Activated CD4-positive, CD25-positive, alpha-beta regulatory T cell treated with anti-CD3 and anti-CD28 coated beads, Interleukin-2, amount 50 U/mL, for 24 hours (primary cell): ENCODE measurements at places on chromosomes 5 and 9.

- no peak for ATAC-seq
Measured at GRCh38 chr5:158209219-158209908, 350.4 kb upstream of the CLINT1 start.

DNA sequence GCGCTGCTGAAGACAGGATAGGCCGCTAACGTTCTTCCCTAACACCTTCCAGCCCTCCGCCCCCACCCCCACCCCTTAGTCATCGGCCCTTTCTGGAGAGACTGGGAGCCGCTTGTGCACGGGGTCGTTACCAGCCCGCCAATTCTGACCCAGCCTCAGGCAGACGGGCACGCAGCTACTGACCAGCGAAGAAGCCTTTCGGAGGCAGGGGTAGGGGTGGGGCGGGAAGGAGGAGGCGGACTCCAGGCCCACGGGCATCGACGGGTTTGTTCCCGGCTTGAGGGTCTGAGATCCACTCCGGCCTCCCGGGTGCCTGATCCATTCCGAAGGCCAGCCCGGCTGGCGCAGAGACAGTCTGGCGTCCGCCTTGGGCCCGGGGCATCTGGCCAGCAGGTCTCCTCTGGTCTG is 729 bp upstream of the HAND1 start:
- ATAC-seq, result no peak

DNA sequence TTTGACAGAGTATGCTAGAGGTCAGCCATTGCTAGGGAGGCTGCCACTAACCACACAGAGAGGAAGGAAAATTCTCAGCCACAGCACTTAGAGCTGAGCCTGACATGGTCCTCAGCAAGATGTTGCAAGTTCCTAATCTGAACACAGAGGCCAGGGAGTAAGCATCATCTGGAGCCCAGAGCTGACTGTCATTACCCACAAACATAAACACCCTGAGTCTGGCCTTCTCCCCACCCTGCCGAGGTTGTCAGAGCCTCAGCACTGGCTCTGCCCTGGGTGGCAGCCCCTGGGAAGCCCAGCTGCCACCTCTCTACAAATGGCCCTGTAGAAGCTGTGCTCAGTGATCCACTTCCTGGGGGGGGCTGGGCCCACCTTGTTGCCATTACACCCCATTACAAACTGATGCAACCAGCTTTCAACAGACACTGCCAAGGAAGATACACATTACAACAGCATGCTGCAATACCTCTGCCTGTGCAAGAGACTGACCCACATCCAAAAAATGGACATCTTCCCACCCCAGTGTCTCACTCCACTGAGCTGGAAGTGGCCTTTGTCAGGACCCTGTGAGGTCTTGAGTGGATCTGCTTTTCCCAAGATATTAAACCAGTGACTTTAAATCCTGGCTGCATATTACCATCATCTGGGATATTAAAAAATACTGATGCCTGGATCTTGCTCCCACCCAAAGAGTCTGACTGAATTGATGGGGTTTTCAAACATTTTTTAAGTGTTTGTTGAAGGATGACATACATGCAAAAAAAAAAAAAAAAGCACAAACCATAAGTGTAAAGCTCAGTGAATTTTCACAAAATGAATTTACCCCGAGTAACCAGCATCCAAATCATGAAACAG is 33.0 kb downstream of the IRF1 start:
- peak; percentile 9 for ATAC-seq

- ATAC-seq, result no peak
Measured at GRCh38 chr5:168005093-168005492, 286.4 kb upstream of the WWC1 start.

GRCh38 chr5:140632366-140633020 is 482 bp downstream of the CD14 start:
- ATAC-seq, result peak; percentile 79

DNA sequence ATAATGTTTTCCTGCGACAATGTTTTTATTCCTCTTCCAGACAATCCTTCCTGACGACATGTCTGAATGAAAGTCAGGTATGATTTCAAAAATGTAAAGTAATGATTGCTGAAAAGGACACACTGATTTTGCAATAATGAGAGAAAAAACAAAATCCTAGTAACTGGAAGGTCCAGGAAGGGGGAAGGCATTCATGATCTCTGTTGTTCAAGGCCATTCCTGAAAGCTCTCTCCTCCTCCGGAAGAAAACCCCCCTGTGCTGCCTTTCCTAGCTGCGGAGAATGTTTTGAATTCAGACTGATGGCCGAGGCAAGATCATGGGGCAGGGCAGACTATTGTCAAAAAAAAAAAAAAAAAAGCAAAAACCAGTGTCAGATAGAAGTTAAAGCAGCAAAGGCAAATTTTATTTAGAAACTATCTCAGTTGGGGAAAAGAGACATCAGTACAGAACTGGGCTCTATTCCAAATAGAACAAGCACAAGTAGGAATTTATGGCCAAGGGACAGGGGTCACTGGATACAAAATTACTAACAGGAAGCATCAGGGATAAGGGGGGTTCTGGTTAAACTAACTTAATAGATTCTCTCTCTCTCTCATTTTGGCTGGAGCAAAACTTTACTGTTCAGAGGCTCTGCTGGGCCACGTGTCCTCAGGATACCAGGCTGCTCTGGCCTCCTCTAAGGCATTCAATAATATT is 36.5 kb upstream of the CTSV start:
- no peak for ATAC-seq

DNA sequence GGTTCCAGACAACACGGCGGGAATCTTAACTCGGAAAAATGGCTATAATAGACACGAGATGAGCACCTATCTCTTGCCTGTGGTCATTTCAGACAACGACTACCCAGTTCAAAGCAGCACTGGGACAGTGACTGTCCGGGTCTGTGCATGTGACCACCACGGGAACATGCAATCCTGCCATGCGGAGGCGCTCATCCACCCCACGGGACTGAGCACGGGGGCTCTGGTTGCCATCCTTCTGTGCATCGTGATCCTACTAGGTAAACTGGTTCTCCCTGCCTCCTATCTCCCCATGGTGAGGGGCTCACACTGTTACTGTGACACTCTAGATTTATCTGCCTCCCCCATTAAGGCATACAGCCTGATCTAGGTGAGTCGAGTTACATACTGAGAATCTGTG is 124.2 kb downstream of the CDH6 start:
- ATAC-seq, result no peak

DNA sequence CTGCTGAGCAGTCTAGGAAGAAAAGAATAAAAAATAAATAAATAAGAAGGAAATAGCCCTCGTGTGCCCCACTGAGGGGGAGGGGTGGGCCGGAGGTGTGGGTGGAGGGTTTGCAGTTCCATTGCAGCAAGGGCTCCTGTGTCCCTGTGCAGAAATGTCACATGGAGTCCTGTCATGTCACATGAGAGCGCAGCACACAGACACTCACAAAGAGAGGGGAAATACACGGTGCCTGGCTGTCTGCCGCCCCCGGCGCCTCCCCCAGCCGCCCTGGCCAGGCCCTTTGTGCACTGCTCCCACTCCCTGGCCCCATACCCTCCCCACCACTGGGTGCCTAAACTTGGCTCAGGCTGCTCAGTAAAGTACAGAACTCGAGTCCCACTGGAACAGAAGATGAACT is 55.6 kb upstream of the SPTLC1 start:
- no peak for ATAC-seq

- no peak for ATAC-seq
Measured at GRCh38 chr5:21649969-21650368, 1203.2 kb downstream of the CDH12 start.

DNA sequence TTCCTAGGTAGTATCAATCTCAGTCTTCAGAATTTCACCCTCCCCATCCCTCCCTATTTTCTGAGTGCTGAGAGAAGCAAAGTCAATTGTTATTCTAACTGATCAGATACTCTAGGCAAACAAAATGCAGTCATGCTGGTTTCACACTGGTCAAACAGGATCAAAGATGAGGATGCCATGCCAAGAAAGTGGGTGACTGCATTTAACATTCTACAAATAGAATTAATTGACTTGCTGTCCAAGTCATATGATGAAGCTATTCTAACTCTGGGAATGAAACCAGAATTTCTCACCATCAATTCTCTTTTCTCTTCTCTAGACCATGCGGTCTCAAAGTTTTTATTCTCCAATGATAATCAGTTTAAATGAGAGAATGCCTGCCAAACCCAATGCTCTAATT is 112.5 kb downstream of the CTNND2 start:
- ATAC-seq, result no peak

- ATAC-seq, result no peak
Measured at GRCh38 chr5:113770648-113771047, 257.2 kb downstream of the YTHDC2 start.

GRCh38 chr5:169415948-169416347 is 115.0 kb upstream of the SLIT3 start:
- no peak for ATAC-seq

DNA sequence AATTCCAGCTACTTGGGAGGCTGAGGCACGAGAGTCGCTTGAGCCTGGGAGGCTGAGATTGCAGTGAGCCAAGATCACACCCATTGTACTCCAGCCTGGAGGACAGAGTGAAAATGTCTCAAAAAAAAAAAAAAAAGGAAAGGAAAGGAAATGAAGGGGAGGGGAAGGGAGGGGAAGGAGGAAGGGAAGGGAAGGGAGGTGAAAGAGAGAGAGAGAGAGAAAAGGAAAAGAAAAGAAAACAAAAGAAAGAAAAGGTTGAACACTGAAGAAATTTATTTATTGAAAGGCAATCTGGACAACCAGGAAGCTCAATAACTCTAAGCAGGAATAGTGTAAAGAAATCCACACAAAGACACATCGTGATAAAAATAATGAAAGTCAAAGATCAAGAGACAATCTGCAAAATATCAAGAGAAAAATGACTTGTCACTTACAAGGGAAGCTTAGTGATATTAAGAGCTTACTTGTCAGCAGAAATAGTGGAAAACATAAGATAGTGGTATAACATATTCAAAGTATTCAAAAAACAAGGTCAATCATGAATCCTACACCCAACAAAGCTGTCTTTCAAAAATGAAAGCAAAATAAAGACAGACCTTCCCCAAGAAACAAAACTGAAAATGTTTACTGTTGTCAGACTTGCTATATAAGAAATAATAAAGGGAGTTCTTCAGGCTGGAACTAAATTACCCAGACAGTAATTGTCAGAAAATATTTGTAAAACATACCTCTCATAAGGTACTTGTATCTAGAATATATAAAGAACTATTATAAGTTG is 10.9 kb upstream of the RIMOC1 start:
- no peak for ATAC-seq

DNA sequence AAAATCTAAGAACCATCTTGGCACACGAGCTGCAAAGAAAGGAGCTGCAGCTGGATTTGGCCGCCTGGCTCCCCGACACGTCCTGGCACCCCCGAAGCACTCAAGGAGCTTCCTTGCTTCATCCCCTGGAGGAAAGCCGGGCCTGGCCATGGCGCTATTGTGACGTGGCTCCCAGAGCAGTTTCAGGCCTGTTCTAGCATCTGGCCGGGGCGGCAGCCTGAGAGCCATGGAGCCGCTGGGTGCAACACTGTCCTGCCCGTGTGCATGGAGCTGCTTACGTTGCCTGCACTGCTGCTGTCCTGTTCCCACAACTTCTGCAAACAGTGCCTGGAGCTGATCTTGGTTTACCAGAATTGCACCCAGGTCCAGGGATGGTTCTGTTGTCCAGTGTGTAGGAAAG is 63.5 kb downstream of the PTPDC1 start:
- ATAC-seq, result no peak

DNA sequence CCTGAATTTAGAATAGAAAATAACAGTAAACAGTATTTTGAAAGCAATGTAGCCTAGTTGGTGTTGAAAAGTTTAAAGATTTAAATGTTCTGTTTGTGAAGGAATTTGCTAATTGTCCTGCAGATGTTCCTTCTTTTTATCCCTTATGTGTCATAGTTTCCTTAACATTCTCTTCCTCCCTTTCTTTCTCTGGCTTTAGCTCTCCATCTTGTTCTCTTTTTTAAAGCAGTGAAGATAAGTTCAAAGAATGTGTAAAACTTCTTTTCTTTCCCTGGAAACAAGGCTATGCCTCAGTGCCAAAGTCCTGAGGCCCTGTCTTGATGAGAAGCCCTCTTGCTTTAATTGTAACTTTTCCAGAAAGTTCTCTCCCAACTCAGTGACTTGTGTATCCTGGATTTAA is 24.4 kb upstream of the GAS1 start:
- no peak for ATAC-seq

GRCh38 chr9:105511446-105511845 is 46.5 kb upstream of the FKTN start:
- no peak for ATAC-seq

DNA sequence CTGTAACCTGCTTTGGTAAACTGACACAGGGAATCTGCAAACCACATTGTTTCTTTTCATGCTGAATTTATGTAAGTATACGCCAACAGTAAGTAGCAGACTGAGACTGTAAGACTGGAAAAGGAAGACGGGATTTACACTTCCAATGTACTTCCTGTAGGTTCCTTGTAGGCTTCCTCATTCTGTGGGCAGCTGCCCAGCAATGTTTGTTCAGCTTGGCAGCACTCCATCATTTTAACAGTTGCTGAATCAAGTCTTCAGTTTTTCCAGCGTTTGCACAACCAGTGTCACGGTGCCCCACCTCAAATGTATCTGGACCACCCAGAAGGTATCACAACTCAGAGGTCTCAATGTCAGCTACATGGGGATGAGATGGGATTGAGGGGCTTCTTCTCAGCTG is 232.6 kb downstream of the PRDM9 start:
- ATAC-seq, result no peak

GRCh38 chr9:100761276-100761802 is 183.5 kb downstream of the CAVIN4 start:
- no peak for ATAC-seq

- ATAC-seq, result no peak
Measured at GRCh38 chr5:2068531-2068930, 185.8 kb upstream of the IRX4 start.

DNA sequence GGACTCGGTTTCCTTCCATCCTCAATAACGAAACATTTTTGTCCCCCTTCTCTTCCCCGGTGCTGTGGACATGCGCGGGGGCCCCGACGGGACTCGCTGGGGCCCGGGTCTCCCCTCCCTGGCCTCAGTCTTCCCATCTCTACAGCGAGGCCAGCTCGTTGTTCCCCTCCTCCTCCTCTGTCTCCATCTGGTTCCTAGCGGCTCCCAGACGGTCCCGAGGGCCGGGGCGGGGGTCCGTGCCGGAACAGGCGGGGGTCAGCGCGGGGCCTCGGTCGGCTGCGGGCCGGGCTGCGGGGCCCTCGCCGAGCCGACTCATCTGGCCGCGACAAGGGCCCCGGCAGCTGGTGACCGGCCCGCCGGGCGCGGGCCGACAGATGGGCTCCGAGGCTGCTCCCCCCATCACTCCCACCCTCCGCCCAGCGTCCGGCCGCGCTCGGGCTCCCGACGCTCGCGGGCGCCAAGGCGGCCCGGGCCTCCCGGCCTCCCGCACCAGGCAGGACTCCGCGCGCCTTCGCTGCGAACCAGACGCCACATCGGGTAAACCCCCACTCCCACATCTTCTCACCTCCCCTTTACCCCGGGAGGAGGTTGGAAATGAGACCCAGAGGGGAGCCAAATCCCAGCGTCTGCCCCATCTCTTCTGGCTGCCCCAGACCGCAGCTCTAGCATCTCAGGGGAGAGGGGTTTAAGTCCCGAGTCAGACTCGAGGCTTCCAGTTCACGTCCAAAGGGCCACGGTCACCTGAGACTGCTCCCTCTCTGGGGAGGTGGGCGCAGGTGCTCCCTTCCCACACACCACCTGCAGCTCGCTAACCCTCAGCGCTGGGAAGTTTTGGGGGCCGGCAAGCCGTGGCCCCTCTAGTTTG is 8.1 kb downstream of the BARHL1 start:
- ATAC-seq, result no peak

- peak; percentile 2 for ATAC-seq
Measured at GRCh38 chr5:8458038-8458383, 589.1 kb downstream of the MTRR start.

- ATAC-seq, result no peak
Measured at GRCh38 chr5:106443746-106444145, 1227.0 kb downstream of the EFNA5 start.
